Activated naive CD8-positive, alpha-beta T cell treated with anti-CD3 and anti-CD28 coated beads, Interleukin-2, amount 50 U/mL, for 24 hours (primary cell): ENCODE measurements at places on chromosomes 6 and 20.

DNA sequence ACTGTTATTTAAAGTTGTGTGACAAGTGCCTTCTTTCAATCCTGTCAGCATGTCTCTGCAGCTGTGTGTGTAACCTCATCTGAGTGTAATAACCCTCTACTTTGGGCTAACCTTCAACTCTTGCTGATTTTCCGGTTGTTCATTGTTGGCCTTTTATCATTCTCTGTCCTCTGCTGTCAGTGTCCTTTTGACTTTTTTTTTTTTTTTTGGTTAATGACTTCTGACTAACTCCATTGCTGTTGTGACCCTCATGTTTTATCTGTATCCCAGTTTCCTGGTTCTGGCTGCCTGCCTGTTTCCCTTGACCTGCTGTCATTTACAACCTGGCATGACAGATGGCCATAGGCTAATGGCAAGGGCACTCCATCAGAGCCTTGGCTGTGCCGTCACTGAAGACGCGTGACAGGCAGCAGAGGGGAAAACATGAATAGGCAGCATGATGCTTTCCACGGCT lies 145.7 kb upstream of the MAN1A1 start:
- DNase-seq, result no peak

DNA sequence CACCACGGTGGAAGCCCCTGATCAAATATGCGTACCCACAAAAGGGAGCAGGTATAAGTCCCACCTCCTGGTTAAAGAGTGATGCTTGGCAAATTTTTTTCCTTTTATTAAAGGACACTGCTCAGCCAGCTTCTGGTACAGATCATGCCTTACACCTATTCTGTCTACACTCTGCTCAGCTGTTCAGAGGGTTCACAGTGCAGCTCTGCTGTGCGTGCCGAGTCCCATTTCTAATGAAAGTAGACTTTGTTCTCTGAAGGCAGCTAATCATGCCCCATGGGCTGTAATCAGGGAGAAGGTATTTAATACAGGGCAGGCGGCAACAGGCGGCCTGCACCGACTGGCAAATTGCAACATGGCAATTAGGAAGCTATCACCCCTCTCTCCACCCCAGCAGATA lies 16.3 kb downstream of the LRRC73 start:
- DNase-seq, result no peak

- DNase-seq, result no peak
Measured at GRCh38 chr6:64334636-64335035, 699.0 kb downstream of the PHF3 start.

- DNase-seq, result no peak
Measured at GRCh38 chr6:102944475-102944874, 1551.0 kb downstream of the GRIK2 start.

- no peak for DNase-seq
Measured at GRCh38 chr6:118397671-118398465, 150.2 kb upstream of the PLN start.

DNA sequence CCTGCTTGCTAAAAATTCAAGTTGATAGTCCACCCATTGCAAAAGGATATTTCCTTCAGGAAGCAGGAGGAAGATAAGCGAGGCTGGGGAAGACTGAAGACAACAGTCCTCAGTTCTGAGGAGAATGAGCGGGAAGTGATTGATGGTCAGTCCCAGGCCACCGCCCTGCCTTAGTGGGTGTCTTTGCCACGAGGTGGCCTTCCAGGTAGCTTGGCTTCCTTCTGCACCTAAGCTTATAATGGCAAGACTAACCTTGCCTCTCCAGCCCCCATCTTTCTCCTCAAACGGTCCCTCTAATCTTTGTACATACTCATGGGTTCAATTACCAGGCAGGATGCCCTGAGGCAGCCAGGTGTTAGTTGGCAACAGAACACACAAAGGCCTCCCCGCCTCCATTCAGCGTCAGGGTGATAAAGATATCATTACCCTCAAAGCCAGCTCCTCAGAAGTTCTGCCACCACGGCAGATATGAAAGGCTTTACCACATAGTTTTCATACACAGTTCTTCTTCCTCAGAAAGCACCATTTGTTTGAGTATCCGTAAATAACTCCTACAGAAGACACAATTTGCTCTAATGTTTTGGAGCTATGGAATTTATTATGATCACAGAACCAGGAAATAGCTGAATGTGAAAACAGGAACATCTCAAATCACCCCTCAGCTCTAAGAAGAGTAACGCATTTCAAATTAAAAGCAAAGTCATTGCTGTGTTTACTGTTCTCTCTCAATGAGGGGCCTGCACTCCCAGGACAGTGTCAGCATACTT lies 249.4 kb downstream of the ATXN1 start:
- DNase-seq, result peak; percentile 25

DNA sequence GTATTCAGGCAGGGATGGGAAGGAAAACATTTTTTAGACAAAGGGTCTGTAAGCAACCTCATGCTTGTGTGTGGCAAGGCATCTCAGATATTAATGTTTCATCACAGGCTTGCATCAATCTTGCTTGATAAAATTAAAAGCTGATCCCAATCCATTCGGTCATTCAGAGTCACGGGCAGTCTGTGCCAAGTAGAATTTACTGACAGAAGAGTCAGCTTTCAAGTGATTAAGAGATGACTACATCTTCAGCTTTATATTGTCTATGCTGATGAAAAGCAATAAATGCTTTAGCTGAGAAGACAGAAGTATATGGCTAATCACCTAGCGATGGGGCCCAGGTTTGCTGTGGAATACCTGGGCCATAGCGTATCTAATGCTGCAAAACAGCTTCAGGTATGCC lies 3.5 kb downstream of the PLEKHG1 start:
- DNase-seq, result no peak

DNA sequence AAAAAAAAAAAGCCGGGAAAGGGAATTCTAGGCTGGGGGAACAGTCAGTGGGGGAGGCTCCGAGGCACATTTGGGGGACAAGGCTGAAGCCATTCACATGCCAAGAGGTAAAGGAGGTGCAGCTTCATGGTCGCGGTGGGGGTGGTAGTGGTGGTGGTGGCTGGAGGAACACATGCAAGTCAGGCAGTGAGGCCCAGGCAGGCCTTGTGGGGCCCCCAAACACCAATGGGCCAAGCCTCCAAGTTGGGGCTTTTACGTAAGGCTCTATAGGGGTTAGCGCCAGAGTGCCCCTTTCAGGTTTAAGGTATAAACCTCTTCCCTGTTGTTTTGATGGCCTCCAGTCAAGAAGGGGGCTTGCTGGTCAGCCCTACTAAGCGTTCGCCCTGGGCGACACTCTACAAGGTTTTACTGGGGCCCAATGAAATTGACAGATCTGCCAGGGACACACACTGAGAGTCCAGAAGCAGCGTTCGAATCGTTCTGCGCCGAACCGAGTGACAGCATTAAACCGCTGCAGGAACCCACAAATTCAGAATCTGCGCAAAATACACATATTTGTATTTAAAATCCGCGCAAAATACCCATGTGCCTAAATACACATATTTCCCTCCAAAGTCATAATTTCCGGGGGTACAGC lies 818 bp upstream of the AP5S1 start:
- no peak for DNase-seq

DNA sequence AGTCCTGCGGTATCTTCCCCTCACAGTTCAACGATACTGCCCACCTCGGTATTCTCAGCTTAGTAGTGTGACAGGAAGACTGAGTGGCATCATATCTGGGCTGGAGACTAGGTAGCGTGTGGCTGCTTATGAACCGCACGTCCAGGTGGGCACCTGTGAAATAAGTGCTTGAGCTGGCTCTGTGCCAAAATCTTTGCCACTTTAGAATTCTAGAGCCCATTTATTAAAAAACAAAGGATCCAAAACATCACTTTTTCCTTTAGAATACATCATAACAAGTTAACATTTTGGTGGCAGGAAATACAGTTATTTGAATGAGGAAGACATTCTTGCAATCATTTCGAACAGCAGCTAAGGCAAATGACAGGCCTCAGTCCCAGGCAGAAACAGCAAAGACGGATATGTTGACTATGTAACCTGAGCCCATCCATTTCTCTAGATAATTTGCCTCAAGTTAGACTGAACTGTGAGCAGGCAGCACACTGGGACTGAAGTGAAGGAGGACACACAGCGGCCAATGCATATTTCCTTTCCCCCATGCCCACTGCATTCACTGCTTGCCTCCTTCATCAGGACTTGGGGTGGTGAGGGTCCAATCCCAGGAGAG lies 136.6 kb downstream of the GMDS start:
- DNase-seq, result no peak

GRCh38 chr6:42239736-42240375 lies 22.2 kb upstream of the MRPS10 start:
- DNase-seq, result no peak

GRCh38 chr6:45619994-45620471 lies 242.3 kb upstream of the SUPT3H start:
- DNase-seq, result no peak

DNA sequence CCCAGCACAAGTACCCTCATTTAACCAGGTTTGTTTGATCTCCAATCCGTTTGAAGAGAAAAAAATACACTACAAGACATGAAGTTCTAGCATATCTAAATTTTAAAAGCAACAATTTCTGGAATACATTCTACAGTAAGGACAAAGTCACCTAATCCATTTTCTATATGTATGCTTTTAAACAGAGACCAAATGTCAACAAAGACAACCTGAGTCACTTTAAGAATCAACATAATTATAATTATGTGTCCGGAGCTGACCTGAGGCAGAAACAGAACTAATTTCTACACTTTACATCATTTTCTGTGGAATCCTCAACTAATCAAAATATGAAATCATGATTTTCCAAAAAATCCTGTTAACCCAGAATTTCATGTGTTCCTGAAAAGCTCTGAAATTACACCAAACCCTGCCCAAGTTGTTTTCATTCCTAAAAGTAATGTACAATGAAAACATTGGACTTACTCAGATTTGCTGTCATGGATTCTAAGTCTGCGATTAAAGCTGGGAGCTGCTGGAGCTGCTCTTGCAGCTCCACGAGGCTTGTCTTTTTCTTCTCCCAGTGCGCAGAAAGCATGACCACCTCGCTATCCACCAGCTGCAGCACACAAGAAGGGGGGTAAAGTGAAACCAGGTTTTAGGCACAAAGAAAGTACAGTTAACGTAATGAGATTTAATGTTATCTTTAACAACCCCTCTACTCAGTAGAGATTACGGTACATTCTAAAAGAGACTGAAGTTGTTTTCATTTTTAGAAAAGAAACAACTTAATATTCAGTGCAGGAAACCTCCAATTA lies 35.8 kb downstream of the DTNBP1 start:
- no peak for DNase-seq

GRCh38 chr6:129046526-129046925 lies 163.6 kb downstream of the LAMA2 start:
- no peak for DNase-seq

DNA sequence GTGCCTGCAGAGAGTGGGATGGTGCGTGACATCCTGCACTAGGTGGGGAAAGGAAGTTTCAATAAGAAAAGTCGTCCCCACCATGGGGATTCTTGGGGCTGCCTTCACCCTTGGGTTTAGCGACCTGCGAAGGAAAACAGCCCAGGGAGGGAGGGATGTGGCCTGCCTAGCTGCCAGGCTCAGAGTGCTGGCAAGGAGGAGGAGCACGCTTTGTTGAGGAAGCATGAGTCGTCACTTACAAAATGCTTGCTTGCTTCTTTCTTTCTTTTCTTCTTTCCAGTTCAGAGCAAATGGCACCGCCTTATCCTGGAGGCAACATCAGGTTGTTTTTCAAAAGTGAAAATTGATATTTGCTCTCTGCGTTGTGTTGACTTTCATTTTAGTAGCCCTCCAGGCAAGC lies 123.2 kb downstream of the TFAP2C start:
- DNase-seq, result no peak

- DNase-seq, result no peak
Measured at GRCh38 chr6:12174878-12175277, 115.3 kb upstream of the EDN1 start.

- no peak for DNase-seq
Measured at GRCh38 chr6:153207617-153208016, 76.5 kb upstream of the RGS17 start.

GRCh38 chr6:56403745-56404144 lies 156.4 kb upstream of the COL21A1 start:
- DNase-seq, result no peak

GRCh38 chr6:158836625-158837311 lies 17.6 kb upstream of the EZR start:
- DNase-seq, result no peak

DNA sequence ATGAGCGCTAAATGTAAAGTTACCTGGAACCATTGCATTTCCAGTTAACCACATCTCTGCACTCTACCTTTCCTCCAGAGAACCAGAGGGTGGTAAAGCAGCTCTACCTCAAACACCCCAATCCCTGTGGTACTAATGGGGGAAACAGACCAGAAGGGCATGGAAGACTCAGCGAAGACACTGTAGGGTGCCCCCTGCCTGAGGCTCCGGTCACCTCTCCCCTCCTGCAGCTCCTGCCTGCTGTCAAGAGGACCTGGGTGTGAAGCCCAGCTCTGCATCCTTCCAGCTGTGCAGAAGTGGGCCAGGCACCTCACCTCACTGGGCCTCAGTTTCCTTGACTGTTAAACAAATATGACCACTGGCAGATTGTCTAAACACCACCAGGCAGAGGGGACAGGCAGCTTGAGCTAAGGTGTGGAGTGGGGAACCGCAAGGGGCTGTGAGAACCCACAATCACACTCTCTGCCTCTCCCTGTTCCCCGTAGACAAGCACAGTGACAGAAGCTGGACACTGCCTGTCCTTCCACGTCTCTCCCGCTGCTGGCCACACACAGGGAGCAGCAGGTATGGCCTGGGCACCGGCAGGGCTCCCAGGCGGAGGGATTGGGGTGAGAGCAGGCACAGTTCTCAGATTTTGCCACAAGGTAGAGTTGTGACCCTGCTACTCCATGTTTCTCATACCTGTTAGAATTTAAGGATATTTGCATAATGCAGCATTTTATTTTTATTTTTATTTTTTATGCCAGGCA lies 9.1 kb upstream of the BPIFA2 start:
- DNase-seq, result no peak

GRCh38 chr6:72316675-72317380 lies 305.0 kb upstream of the KCNQ5 start:
- no peak for DNase-seq

- DNase-seq, result no peak
Measured at GRCh38 chr6:49855221-49855620, 11.1 kb downstream of the CRISP1 start.

- DNase-seq, result no peak
Measured at GRCh38 chr20:17807651-17808050, 107.9 kb downstream of the BANF2 start.

DNA sequence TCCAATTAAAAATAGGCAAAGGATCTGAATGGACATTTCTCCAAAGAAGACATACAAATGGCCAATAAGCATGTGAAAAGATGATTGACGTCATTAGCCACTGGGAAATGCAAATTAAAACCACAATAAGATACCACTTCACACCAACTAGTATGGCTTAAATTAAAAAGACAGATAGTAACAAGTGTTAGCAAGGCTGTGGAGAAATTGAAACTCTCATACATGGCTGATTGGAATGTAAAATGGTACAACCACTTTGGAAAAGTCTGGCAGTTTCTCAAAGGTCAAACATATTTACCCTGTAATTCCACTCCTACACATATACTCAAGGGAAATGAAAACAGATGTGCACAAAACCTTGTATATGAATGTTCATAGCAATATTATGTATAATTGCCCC lies 83.6 kb downstream of the CEP57L1 start:
- no peak for DNase-seq
